Stimulated activated CD8-positive, alpha-beta memory T cell treated with anti-CD3 and anti-CD28 coated beads, Interleukin-12 subunit alpha, Interleukin-12 subunit beta, amount 100 ng/mL, for 1 hour (primary cell): ENCODE measurements at places on chromosomes 1 and 21.
A peak's percentile ranks its signal among the peaks of the same experiment; 100 is the strongest.

- no peak for DNase-seq
Measured at GRCh38 chr21:41369920-41370839, 8.4 kb downstream of the MX2 start.

DNA sequence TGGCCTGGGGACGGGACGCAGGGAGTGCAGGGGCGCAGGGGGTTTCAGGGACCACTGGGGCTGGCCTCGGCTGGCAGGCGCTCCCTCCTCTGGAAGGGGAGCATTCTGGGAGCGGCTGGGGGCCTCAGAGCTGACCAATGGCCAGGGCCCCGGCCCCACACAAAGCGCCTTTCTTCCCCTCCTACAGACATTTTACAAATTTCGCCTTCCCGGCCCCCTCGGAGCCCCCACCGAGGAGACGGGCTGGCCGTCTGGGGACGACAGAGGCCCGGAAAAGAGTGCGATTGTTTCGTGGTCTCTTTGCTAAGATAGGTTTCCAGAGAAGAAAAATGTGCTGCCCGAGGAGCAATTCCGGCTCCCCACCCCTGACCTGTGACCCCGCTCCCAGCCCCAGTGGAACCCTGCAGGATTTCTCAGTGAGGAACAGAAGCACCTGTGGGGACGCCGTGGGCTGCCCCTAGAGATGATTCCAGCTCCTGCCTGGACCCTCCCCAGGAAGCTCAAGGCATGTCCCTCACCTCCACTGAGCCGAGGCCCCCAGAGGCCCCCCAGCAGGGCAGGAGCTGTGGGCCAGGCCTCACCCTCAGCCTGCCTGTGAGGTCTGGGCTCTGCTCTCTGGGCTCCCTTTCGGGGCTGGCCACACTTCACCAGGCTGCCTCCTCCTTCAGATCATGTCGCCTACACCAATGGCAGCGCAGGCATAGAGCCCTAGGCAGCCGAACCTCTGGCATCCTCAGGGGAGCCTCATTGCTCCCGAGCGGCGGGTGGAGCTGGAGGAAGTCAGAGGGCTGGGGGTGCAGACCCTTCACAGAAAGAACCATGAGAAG, 15.0 kb upstream of the PLEKHG5 start:
- DNase-seq = no peak

DNA sequence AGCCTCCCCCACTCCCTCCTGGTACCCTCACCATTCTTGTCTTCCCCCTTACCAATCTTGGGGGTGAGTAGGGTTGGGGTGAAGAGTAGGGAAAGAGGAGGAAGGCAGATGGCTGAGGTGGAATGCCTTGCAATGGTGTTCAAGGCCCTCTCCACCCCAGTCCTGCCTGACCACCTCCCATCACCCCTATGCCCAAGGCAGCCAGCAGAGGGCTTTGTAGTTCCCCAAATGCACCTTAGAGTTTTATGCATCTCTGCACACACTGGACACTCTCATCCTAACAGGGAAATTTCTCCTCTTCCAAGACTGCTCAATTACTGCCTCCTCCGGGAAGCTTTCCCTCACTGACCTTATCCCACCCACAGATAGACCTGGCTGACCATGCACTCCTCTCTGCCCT, 15.4 kb downstream of the KIF17 start:
- no peak for DNase-seq

DNA sequence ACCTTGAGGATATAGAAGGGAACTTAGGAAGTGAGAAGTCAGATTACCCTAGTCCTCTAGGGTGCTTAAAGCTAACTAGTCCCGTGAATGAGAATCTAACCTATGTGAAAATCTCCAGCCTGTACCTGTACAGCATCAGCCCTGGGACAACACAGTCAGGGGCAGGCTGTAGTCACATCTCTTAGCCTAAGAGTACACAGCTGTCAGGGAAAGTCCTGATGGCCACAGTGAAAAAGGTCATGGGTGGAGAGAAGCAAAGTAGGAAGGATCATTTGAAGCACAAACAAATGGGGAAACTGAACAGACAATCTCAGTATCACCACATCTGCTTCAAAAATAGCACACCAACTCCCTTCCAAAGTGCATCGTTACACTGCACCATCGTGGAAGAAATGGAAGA, 11.7 kb downstream of the CTSK start:
- DNase-seq = no peak

- no peak for DNase-seq
Measured at GRCh38 chr1:235763962-235764361, 102.7 kb downstream of the LYST start.

- no peak for DNase-seq
Measured at GRCh38 chr1:52769346-52770033, 43.2 kb downstream of the ZYG11B start.

- no peak for DNase-seq
Measured at GRCh38 chr1:53438427-53439336, 20.5 kb upstream of the DMRTB1 start.

DNA sequence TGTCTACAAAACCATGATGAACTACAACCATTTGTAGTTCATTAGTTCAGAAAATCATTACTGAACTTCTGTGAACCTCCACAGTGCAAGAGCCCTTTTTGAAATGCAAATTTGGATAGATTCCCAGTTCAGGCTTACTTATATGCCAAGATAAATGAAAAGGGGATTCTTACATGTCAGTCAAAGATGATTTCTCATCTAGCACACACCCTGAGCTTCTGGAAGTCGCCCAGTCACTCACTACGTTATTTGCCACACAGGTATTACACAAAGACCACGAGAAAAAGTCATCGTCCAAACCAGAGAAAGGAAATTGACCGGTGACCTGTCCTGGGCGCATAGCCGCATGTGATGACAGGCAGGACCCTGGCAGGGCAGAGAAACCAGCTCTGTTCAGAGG, 41.8 kb downstream of the ETS2 start:
- no peak for DNase-seq

- DNase-seq = no peak
Measured at GRCh38 chr1:233704170-233704897, 90.4 kb downstream of the KCNK1 start.

GRCh38 chr1:27372808-27373690, 1.6 kb downstream of the FCN3 start:
- no peak for DNase-seq

DNA sequence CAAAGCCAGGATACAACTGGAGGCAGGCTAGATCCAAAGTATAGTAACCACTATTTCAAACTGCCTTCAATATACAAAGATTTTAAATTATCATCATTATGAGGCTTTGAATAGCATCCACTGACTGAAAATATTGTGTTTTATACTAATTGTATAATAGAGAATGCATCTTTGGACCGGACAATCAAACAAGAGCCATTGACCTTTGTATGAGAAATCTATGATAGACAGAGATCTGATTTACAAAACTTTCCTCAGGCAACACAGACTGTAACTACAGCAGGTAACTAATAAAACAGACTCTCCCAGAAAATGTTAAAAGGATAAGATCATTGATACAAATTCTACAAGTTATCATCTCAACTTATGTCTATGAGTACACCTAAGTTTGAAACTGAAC, 152.9 kb downstream of the DENND1B start:
- no peak for DNase-seq

GRCh38 chr1:208243967-208244916, at the start of gene PLXNA2:
TSS of gene PLXNA2 (minus strand) at chr1:208244384. CDS start at chr1:208217922, 26,462 bp downstream.
- DNase-seq = peak; percentile 24

DNA sequence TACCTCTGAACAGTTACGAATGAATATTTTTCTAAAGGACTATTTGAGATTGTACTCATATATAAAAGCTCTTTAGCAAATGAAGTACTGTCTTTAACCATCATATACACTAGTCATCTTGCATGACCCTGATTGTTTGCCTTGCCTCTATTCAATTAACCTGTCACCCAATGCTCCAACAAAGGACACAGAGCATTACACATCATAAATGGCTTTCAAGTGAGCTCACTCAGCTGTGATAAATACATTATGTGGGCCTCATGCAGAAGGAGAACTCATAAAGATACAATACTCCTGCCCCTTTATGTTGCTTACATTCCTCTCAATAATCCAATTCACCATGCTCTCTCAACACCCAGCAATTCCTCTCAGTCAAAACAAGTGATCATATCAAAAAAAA, 993.0 kb upstream of the PRMT6 start:
- DNase-seq = no peak

DNA sequence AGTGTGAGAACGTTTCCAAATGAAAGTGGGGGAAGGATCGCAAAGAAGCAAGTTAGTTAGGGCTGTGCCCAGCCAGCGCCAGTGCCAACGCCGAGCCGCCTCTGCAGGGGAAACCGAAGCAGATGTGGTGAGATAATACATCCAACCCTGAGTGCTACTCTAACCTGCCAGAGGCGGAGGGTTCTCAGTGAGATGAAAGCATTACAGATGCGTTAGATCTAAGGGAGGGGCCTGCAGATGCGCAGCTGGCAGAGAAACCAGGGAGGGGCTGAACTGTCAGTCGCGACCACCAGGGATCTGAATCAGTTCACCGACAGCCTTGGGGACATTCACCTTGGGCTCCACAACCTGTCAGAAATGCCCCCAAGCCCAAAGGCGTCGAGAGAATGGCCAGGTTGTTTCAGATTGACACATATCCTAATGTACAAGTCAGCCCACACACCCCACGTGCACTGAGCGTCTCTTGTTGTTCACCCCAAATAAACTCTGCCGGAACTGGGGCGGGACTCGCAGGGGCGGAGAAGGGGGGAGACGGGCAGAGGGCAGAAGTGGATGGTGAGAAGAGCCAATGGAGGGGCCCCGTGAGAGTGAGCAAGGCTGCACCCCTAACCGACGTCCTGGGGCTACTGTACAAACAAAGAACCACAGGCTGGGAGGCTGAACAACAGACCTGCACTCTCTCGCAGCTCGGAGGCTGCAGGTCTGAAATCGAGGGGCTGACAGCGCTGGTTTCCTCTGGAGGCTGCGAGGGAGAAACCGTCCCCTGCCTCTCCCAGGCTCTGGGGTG, 8.7 kb upstream of the UMODL1 start:
- DNase-seq = peak; percentile 78

DNA sequence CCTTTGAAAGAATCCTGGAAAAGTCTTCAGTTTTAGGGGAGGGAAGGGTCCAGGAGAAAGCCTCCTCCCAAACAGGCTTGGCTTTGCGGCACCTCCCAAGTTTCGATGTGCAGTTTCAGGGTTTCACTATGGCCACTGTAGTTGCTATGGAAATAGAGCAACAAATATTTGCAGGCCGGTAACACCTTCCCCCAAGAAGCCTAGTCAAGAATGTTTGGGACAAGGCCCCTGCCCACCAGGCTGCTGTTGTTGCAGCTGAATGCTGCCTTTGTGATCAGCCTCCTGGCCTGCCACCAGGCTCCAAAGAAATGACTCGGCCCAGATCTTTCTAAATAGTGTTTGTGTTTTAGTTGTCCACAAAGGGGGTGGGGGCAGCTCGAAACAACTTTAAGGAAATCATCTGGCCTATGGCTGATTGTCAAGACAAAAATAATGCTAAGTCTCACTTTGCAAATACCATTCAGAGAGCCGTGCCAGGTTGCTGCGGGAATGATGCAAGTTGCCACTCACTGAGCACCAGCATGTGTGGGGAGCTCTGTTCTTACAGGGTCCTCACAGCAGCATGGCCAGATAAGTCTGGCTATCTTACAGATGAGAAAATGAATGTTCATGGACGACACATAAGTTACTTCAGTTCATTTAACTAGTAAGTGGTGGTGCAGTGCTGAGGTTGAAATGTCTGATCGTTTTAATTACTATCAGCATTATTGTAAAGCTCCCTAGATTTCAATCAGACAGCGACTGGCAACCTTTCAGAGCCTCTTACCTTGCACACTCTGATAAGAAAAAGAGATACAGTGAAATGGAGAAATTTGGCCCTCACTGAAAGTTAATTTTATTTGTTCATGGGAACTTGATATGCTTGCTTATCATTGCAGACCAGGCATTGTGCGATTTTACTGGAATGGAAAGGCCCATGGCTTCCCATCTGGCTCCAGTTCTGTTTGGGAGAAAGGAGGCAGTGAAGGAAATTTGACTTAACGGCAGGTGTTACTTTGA, 91.2 kb upstream of the JUN start:
- no peak for DNase-seq

- DNase-seq = no peak
Measured at GRCh38 chr21:44738621-44739020, 27.2 kb upstream of the TSPEAR start.

DNA sequence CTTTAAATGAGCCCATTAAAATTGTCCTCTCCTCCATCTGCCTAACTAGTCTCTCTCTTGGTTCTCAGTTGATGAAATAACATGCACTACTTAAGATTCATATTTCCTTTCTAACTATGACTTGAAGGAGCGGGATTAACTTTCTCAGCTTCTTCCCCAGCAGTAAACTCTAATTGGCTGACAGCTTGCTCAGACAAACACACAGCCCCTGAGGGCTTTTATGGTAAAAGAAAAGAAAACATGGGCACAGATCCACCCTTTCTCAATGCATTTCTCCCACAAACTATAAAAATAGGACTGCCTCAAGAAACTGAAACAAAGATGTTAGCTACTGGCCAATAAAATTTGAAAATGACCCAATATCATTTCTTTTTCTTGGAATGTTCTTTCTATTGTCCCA, 703.1 kb downstream of the ADGRL2 start:
- no peak for DNase-seq

- DNase-seq = no peak
Measured at GRCh38 chr1:94909486-94909885, 17.4 kb downstream of the CNN3 start.

DNA sequence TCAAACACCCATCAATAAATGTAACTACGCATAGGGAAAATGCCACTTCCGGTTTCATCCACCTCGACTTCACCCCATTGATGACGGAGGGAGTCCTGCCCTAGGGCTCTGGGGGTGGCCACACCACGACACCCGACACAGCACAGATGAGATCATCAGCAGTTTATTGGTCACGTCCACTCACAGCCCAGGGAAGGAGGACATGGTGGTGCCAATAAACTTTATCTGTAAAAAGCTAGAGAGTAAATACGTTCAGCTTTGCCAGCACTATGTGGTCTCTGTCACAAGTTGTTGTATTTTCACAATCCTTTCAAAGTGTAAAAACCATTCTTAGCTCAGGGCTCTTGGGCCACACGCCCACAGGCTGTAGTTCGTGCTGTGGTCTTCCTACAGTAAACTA, 16.3 kb downstream of the SETD4 start:
- no peak for DNase-seq

DNA sequence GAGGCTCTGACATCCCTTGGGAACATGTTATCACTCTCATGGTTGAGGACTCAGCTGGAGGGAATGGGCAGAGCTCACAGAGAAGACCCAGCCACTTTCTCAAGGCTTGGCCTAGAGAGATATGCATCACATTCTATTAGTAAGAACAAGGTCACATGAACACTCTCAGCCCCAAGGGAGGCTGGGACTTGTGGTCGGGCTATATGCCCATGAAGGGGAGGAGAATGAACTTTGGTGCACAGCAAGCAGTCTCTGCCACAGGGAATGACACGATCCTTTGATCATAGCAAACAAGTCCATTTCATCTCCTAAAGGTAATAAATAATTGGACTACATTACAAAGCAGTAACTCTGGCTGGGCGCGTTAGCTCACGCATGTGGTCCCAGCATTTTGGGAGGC, 105.7 kb downstream of the SYF2 start:
- no peak for DNase-seq

GRCh38 chr1:39845569-39846566, 37.4 kb downstream of the TRIT1 start:
- DNase-seq = peak; percentile 43
